ENCODE measurements at places on chromosomes 4 and X.
A peak's percentile ranks its signal among the peaks of the same experiment; 100 is the strongest.

DNA sequence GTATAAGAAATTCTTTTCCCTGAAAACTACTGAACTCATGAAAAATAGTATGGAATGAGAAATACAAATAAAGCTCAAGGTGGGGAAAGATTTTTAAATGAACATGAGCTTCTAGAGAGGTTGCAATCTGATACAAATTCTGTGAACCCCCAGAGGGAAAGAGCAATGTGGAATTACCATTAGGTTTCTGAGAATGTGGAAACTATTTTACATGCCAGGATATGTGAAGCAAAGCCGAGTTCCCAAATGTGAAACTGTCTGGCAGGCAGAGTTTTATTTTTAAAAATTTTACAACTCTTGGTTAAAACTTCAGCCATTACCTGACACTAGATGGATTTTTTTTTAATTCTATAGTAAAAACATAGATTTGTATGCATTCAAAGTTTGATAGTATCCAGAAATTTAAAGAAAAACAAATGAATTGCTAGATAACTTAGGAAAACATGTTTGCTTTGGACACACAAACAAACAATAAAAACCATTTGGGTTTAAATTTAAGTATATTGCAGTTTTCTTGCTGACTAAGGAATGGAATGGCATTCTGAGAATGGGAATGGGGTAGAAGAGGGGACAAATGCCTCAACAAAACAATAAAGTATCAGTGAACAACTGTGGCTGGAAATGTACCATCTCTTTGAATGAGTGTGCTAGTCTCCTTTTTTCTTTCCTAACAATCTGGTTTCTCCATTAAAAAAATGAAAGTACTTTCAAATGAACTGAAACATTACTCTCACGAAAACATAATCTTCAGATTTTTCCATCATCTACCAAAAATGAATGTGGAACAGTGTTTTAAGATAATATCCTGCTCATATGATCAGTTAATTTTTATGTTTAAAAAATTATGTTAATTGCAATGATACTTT is 99.6 kb downstream of the PCDH18 start:
- DNase-seq = no peak

DNA sequence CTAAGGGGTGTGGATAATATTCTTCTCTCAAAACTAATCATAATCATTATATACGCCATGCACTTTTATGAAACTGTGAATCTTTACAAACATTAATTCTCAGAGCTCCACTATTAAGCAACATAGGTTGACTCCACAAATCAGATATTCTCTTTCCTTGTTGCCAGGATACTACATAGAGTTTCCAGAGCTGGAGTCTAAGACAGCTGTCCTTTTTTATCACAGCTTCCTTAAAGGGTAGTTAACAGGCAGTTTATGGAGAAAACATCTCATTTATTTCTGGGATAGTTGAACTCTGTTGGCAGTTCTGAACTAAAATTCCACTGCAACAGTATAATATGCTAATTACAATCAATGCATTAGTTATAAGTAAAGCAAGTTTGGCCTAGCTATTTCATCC is 152.1 kb upstream of the PPP1R2C start:
- no peak for DNase-seq

DNA sequence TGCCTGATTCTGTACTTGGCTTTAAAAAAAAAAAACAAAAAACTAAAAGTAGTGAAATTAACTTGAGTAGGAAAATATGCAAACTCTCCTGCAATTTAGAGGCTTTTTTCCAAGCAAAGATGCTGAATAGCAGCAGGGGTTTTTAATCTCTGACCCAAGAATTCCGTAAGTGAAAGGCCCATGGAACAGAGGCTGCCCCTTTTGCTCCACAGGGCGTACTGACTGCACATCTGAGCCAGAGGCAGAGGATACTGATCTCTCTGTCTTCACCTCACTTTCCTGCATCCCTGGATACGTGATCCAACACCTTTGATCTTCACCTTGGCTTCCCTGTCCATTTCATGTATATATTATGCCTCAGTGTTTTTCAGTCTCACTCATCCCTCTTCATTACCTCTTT is 3.9 kb downstream of the FAM149A start:
- no peak for DNase-seq

GRCh38 chr4:139017861-139018260 is 2.3 kb downstream of the NOCT start:
- DNase-seq = no peak

GRCh38 chrX:71953946-71954345 is 43.3 kb downstream of the NHSL2 start:
- DNase-seq = no peak

GRCh38 chrX:3006495-3006894 is at the start of gene ARSH:
ARSH (plus strand) TSS chrX:3006546; CDS start chrX:3006613, 67 bp downstream.
- no peak for DNase-seq

- DNase-seq = no peak
These were observed 23.0 kb downstream of the GRXCR1 start for GRCh38 chr4:42915484-42915883.

- DNase-seq = no peak
These were observed 3.4 kb downstream of the TEX13B start for GRCh38 chrX:107978707-107979307.

DNA sequence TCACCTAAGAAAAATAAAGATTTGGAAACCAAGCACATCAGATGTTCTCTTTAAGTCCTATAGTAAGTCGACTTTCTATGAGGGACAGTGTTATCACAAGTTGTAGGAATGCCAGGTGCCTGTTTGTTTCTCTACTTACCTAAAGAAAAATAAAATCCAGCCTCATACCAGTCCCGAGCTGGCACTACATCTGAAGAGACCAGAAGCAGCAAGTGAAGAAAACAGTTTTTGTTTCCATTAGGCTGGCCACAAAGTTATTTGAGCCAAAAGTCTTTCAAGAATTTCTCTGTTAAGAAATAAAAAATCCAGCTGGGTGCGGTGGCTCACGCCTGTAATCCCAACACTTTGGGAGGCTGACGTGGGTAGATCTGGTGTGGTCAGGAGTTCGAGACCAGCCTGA is 10.8 kb upstream of the PPARGC1A start:
- no peak for DNase-seq

DNA sequence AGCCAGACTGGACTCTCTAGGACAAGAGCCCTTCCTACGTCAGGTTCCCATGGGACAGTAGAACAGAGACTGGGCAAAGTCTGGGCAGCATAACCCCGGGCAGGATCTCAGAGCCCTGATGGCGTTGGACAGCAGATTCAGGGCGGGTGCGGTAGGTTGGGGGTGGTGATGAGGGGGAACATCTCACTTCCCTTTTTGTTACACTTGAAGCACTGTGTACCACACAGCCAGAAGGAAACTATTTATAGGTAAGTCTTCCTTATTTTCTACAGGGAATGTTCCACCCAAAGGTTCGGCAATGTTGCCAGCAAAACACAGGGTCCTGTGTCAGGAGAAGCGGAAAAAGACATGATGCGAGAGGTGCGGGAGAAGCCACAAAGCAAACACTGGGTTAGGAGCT is 54.3 kb downstream of the TSC22D3 start:
- DNase-seq = no peak

DNA sequence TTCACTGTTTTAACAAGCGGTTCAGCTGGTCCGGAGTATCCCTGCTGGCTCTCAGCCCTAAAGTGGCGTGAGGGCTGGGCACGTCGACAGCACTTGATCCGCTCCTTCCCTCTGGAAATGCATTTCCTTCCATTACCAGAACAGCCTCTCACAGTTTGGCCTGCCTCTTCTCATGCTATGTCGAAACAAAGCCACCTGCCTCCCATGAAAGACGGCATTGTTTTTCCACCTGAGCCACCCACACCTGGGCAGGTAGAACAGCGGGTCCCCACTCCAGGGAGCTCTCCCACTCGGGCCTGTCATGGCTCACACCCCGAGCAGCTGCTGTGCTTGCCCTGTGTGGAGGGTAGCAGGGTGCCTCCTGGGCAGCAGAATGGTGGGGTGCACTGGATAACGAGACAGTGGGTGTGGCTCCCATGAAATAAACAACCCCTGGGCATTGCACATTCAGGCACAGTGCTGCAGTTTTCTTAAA is 86.2 kb downstream of the FHDC1 start:
- DNase-seq = no peak

DNA sequence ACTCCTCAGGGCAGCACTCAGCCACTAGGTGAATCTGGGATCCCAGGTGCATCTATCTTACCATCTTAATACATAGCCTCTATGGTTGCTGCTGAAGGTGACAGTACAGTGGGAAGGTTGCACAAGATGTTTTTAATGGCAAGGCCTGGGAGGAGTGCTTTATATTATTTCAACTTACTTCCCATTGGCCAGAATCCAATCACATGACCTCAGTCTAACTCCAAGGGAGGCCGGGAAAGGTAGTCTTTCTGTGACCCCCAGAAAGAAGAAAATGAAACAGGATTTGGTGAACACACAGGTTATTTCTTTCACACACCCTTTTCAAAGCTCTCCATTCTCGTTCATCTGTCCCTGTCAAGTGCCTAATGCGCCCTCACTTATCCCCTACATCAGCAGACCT is 189.1 kb upstream of the ATP6AP2 start:
- DNase-seq = no peak

- no peak for DNase-seq
These were observed 106.4 kb upstream of the FTHL17 start for GRCh38 chrX:31178064-31178768.

DNA sequence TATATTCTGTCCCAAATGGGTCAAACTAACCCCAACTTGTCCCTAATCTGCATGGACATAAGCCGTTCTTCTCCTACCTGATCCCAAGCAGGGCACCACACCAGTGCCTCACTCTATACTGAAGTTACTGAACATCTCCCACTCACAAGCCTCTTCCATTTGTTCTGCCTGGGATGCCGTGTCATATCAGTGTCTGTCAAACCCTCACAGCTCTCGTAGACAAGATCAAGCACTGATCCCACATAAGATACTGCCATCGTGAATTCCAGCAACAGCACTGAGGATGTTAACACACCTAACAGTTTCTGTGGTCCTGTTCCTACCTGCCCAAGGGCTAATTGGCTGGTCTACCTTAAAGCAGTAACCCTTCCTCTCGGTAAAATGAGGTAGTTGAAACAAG is 162.1 kb downstream of the APBB2 start:
- DNase-seq = no peak

DNA sequence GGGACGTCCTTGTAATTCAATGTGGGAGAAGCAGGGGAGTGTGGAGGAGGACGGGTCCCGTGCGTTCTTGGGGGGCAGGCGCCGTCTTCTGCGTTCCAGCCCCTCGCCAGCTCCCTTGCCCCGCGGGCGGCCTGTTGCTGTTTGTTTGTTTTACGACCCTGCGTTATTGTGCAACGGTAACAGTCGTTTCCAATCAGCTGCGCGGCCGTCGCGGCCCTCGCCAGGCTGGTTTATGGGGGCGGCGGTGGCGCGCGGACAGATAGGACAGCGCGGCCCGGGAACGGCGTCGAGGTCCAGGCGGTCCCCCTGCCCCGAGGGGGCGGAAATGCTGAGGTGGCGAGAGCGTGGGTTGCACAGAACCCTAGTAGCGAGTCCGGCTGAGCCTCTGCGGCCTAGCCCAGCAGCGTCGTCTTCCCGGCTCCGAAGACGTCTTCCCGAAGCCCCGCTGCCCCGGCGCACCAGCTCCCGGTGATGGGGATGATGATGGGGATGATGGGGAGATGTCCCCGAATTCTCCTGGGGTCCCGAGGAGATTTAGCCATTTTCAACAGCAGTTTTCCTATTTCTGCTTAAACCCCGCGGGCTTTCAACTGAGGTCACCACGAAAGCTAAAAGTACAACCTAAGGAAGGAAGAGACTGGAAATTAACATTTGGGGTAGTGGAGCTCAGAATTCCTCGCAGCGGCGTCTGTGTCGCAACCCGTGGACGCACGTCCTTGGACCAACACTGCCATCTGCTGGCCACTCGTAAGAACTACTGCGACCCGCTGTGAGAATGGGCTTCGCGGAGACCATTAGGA is 4.8 kb downstream of the PDGFRA start:
- peak; percentile 52 for DNase-seq

- no peak for DNase-seq
These were observed 7.0 kb downstream of the ENOX2 start for GRCh38 chrX:130896026-130896425.

- no peak for DNase-seq
These were observed 213.4 kb upstream of the S100G start for GRCh38 chrX:16436348-16437188.

DNA sequence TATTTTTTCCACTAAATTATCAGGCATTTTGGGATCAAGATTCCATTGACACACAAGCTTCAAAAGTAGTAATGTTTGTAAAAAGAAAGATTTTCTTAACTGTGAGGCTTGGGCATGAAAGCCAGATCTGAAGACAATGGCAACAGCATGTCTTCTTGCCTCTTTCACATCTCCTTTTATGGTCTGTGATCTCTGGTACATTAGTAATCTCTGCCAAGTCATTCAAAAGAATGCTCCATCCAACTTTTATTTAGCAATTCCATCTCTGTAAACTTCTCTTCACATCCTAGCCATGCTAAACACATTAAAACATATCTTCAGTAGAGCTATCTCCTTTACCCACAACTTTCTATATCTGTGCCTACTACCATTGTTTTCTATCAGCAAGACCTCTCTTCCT is 465.4 kb downstream of the FAT4 start:
- no peak for DNase-seq

DNA sequence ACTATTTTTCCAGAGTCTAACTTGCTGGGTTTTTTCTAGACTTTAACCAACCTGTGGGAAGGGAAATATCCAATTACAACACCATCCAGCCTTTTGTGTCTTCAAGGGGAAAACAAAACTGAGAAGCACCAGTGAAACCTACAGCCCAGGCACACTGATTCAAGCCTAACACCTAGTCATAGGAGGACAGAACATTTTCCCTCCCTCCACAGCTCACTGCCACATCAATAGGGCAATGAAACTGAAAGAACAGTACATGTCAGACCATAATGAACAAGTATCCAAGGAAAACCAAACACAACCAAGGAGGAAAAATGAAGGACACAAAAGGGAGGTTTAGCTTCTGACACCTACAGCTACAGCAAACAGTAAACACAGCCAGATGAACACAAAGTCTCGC is 17.6 kb downstream of the MAGEA8 start:
- no peak for DNase-seq

GRCh38 chr4:10082047-10082446 is 34.6 kb downstream of the WDR1 start:
- DNase-seq = peak; percentile 23

GRCh38 chr4:148866666-148867065 is 424.5 kb upstream of the NR3C2 start:
- DNase-seq = no peak

- no peak for DNase-seq
These were observed 15.5 kb downstream of the AFAP1 start for GRCh38 chr4:7924163-7924562.

DNA sequence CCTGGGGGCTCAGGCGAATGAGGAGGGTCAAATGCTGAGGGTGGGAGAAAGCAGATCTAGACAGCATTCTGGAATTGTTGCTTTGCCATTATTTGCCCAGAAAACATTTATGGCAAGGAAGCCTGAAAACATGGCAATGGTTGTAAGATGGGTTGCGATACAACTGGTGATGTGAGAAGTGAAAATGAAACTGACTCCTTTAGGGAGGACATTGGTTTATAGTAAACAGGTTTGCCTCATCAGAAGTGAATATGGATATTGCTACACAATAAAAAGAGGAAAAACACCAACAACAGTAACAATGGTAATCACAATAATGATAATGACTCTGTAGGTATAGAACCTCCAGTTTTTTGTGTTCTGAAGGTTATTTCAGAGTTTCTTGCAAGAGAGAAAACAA is 107.0 kb upstream of the TBC1D9 start:
- DNase-seq = no peak

All from GM12891 (cell line).